ENCODE measurements at places on chromosomes 11 and 22. TPM values are rescaled to one million over a fixed set of nuclear protein-coding genes. Genes with fewer than 3 reads are reported as not detected.

Gene SEC14L6
- total RNA-seq: under 0.01 TPM

Gene CCDC188
- total RNA-seq: 6.4 TPM

Gene DNAJB7
- not detected for total RNA-seq

Gene DERL3
- total RNA-seq: 0.63 TPM

Gene LAYN
- total RNA-seq: 7.2 TPM

Gene SRSF8
- total RNA-seq: 11.4 TPM
